ENCODE measurements at places on chromosomes 5 and 9. TPM values are rescaled to one million over a fixed set of nuclear protein-coding genes. Genes with fewer than 3 reads are reported as not detected.

GRCh38 chr9:13267743-13268142, 11.7 kb downstream of the MPDZ start:
- no peak for DNase-seq

DNA sequence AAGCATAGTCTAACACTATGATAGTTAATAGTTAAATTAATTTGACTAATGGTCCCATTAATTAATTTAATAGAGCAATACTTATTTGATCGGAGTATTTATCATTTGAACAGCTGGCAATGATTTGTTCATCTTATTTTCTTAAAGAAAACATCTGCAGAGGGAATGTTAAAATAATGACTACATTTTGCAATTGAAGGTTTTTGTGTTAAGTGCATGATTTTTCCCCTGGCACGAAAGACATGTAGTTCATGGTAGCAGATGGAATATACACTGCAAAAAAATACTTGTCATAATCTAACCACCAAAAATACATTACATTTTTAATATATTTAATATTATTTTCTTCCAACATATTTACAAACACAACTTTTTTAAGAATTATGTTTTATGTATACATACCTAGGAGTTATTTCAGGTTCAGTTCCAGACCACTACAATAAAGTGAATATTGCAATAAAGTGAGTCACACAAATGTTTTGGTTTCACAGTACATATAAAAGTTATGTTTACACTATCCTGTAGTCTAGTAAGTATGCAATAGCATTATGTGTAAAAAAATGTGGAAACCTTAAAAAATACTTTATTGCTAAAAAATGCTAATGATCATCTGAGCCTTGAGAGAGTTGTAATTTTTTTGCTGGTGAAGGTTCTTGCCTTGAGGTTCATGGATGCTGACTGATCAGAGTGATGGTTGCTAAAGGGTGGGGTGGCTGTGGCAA, 292.6 kb upstream of the DAB2 start:
- no peak for DNase-seq

- DNase-seq: no peak
Observed at GRCh38 chr5:155906046-155906445, 420.9 kb upstream of the SGCD start.

- no peak for DNase-seq
Observed at GRCh38 chr5:41648996-41649395, 138.6 kb upstream of the PLCXD3 start.

TRUB2 gene
- 37.4 TPM for total RNA-seq

DNA sequence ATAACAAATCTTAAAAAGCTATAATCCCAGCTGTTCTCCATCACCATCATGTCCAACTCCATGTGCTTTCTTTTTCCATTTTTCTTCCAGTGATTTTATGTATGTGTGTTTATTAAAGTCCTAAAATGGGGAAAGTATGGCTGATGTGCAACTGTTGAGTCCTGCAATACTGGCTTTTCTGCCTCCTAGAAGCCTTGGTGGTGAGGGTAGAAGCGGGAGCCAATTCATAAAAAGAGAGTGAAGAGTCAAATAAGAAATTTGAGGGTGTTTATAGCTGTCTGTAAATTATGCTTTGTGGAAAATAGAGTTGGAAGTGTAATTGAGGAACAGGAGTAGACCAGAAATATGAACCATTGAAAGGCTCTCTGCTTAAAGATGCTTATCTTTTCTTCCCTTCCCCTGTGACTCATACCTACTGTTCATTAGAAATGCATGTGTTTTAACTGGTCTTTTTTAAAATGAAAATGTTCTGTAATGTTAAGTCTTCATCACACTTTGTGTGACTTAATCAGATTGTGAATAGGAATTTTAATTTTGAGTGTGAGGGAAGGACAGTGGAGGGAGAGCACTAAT, 80.1 kb downstream of the ZCCHC7 start:
- DNase-seq: no peak

DNA sequence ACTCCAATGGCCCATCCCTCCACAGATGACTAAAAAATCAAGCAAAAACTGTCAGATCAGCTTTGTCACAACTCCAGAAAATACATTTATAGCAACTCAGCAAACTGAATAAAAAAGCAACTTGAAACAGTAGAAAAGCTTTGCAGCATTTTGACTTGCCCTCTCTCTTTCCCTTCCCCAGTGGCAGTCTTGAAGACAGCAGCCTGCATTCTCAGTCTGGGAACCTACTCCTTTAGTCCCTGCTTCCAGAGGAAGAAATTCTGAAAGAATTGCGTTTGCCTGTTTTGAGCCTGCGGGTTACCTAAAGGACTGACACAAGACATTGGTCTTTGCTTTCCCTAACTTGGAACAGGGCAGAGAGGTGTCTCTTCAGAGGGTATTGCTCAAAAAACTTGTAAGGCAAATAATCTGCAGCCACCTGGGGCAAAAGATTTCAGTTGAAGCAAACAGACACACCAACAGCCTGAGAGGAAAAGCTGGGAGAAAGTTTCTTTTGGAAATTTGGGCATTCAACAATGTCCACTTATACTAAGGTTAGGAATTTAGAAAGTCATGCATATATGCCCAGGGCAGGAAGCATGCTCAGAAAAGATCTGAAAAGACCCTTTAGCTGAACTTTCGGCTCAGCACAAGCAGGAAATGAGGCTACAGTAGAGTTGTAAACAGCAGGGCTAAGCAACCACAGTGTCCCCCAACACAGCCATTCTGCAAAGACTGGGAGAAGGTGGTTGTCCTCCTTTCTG, 15.2 kb upstream of the SLC35D2 start:
- no peak for DNase-seq

GRCh38 chr5:160685695-160686094, 166.3 kb downstream of the ATP10B start:
- DNase-seq: no peak

- DNase-seq: no peak
Observed at GRCh38 chr9:129712634-129713401, 40.0 kb downstream of the PTGES start.

DNA sequence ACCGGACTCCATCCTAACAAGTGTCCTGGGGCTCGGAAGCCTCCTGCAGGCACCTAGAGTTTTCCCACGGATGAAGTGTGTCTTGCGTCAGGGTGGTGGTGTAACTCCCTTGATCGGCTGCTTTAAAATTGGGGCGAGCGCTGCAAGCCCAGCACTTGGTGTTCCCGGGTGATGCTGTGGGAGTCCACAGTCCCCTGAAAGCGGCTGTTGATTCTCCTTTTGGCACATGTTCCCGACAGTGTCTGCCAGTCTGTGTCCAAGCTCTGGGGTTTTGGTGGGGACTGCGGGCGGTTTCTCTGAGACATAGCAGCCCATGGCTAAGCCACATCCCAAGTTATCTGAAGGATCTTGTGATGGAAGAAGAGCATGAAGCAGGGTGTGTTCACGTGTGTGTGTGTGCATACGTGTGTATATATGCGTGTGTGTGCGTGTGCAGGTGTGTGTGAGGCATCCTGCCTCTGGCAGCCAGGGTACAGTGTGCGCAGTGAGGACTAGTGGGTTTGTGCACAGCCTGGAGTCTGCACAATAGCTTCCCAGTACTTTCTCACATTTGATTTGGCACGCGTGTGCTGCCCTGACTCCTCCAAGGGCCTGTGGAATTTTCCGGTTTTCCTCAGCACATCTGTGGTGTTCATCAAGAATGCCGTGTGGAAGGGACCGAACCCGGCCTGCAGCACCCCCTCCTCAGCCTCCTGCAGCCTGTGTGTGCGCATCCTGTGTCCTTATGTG, 16.9 kb downstream of the SLC25A48 start:
- no peak for DNase-seq

NAIP gene
- total RNA-seq: 6.6 TPM

GRCh38 chr5:82917584-82917983, 159.6 kb downstream of the TMEM167A start:
- no peak for DNase-seq

GRCh38 chr9:120775859-120776258, 17.4 kb downstream of the FBXW2 start:
- no peak for DNase-seq

FGD3 gene
- 25.7 TPM for total RNA-seq

DNA sequence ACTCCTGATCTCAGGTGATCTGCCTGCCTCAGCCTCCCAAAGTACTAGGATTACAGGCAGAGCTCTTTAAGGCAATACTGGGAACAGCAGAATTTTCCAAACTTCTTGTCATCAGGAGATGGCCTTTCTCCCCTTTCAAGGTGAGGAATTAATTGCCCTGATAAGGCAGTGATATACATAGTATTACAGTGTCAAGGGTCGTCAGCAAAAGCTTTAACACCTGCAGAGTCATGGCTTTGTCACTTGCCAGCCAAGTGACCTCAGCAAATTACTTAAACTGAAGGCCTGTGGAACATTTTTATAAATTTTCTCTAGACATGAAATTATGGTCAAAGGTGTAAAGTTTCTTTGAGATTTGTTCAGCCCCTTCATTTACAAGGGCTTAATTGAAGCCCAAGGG, 59.5 kb downstream of the FBXO38 start:
- DNase-seq: no peak

- DNase-seq: no peak
Observed at GRCh38 chr9:90307167-90307833, 335.3 kb downstream of the DIRAS2 start.

DNA sequence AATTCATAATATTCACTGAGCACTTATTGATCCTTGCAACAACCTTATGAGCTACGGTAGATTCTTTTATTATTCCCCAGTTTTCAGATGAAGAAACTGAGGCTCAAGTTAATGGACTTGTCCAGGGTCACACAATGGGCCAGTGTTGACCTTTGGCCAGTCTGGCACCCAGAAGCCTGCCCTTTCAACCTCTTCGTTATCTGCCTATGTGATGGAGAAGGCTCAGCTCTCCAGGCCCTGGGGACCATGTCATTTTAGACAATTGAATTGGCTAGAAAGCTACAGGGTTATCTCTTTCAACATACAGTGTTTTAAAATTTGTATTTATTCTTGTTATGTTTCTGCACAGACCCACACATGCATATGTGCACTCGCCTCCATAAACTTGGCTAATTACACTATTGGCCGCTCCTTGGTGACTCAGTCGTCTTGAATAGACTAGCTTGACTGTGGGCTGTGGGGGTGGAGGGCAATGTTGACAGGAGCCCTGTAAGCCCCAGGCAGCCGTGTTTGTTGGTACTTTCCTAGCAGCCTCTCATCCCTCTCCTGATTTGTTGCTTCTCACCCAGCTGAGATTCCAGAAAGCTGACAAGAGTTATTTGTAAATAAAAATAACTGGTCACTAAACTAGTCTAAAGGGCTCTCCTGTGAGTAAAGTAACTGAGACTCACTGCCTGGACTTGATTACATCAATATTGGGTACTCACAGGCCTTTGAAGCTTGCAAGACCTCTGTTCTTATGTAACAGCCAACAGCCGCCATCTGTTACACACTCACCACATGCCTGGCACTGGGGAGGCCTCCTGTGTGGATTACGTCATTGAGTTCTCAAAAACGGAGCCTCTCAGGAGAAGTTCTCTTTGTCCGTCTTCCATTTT, 8.5 kb upstream of the ANGPTL2 start:
- DNase-seq: no peak

GFPT2 gene
- total RNA-seq: 1.6 TPM

DNA sequence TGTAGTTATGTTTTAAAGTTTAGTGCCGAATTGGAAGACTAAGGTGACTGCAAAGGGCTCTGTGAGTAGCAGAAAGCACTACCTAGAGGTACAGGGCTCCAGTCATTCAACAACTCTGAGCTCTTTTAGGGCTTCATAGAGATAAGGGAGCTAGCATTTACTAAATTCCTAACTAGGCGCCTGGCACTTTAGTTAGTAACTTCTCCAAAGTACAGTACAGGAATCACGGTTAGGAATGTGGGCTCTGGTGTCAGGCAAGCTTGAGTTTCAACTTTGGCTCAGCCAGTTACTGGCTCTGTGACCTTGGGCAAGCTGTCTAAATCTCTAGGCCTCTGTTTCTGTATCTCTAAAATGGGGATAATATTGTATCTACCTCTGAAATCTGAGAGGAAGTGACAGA, 115.3 kb downstream of the SLIT3 start:
- DNase-seq: no peak

TRPM3 gene
- total RNA-seq: not detected
